ENCODE measurements at places on chromosomes 6 and 20. TPM values are rescaled to one million over a fixed set of nuclear protein-coding genes. Genes with fewer than 3 reads are reported as not detected.

GRCh38 chr6:399785-400534, 8.4 kb downstream of the IRF4 start:
- H3K4me1 ChIP-seq: no peaks in the 10 kb centered on the region
- H3K27me3 ChIP-seq: peaks cover 9% of the 10 kb centered on the region
- no peak for DNase-seq
- H3K27ac ChIP-seq: no peak overlapping the region
- no peaks in the 10 kb centered on the region for H3K36me3 ChIP-seq

DNA sequence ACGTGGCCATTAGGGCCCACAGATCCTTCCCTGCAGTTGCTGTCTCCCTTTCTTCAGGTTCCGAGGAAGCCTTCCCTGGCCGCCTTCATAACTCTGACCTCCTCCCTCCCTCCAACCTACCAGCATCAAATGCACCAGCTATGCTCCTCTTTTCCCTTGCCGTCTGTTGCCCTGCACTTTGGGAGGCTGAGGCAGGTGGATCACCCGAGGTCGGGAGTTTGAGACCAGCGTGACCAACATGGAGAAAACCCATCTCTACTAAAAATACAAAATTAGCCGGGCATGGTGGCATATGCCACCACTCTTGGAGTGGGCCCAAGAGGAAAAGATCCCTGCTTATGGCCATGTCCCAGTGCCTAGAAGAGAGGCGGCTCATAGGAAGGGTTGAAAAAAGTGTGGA, 31.8 kb downstream of the RNASET2 start:
- no peak overlapping the region for H3K27ac ChIP-seq
- no peaks in the 10 kb centered on the region for H3K36me3 ChIP-seq
- no peaks in the 10 kb centered on the region for H3K4me1 ChIP-seq
- no peaks in the 10 kb centered on the region for H3K27me3 ChIP-seq
- no peak for DNase-seq
- no peak overlapping the region for H3K4me3 ChIP-seq

DNA sequence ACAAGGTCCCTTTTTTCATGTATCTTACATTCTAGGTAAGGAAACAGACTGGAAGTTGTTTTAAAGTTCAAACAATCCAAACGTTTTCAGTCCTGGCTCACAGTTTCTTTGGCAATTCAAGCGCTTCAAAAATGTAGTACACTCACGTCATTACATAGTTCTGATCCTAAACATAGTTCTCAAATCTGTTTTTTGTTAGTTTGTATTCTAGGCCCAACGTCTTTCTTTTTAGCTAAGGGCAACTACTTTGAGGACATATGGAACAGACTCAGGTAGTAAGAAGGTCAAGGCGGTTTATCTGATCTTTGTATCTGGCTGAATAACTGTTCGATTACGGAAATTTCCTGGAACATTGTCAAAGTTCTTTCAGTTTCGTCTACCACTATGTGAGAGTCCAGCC, 36.9 kb upstream of the PLCB4 start:
- peaks cover 12% of the 10 kb centered on the region for H3K4me1 ChIP-seq
- H3K4me3 ChIP-seq: no peak overlapping the region
- peak overlapping the region; percentile 75 for H3K27ac ChIP-seq
- no peaks in the 10 kb centered on the region for H3K36me3 ChIP-seq

The MCUR1 gene
- total RNA-seq: 7.4 TPM

- no peaks in the 10 kb centered on the region for H3K36me3 ChIP-seq
- no peaks in the 10 kb centered on the region for H3K27me3 ChIP-seq
- H3K27ac ChIP-seq: no peak overlapping the region
- DNase-seq: peak; percentile 62
- H3K4me1 ChIP-seq: no peaks in the 10 kb centered on the region
Measured at GRCh38 chr6:150734235-150734634, 131.3 kb upstream of the MTHFD1L start.

DNA sequence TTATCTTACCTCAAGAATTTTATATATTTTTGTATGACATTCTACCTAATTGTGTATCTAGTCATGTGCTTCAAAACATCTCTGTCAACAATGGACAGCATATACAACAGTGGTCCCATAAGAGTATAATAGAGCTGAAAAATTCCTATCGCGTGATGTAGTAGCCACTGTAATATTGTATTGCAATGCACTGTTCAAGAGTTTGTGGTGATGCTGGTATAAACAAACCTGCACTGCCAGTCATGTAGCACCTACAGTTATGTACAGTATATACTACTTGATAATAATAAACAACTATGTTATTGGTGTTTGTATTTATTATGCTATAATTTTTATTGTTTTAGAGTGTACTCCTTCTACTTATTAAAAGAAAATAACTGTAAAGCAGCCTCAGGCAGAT, 672.7 kb downstream of the CD109 start:
- peak overlapping the region; percentile 51 for H3K27ac ChIP-seq
- peak; percentile 24 for DNase-seq

- no peak overlapping the region for H3K4me3 ChIP-seq
- DNase-seq: no peak
- no peaks in the 10 kb centered on the region for H3K4me1 ChIP-seq
- H3K27ac ChIP-seq: no peak overlapping the region
- H3K27me3 ChIP-seq: no peaks in the 10 kb centered on the region
Measured at GRCh38 chr20:61324906-61325305, 72.8 kb downstream of the CDH4 start.

The RIPOR2 gene
- 0.51 TPM for total RNA-seq

- H3K27me3 ChIP-seq: no peaks in the 10 kb centered on the region
- H3K4me3 ChIP-seq: no peak overlapping the region
- no peak overlapping the region for H3K27ac ChIP-seq
- H3K4me1 ChIP-seq: no peaks in the 10 kb centered on the region
- H3K36me3 ChIP-seq: no peaks in the 10 kb centered on the region
Measured at GRCh38 chr6:125066964-125067363, 86.6 kb upstream of the TPD52L1 start.

DNA sequence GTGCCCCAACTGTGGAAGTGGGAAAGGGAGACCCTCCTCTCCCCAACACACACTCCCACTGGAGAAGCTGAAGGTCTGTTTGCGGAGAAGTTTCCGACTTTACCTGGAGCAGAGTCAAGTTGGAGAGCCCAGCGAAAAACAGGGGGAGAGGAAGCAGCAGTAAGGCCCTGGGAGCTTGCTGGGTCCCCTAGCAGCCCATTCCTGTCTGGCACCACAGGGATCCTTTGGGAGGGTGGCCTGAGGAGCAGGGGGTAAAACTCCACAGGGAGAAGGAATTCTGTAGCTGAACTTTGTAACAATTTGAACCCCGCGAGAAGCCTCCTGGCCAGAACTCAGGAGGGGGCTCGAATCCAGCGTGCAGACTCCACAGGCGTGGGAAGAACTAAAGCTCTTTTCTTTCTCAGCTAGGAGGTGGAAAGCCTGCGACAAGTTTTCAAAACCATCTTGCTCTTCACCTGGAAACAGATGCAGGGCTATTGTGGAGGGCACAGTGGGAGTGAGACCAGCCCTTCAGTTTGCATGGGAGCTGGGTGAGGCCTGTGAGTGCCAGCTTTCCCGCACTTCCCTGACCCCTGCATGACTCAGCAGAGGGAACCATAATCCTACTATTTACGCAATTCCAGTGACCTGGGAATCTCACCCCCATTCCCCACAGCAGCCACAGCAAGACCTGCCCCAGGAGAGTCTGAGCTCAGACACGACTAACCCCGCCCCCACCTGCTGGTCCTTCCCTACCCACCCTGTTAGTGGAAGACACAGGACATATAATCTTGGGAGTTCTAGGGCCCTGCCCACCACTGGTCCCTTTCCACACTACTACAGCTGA, 25.8 kb downstream of the SERPINB9 start:
- DNase-seq: peak; percentile 35
- no peak overlapping the region for H3K4me3 ChIP-seq
- H3K27ac ChIP-seq: peak overlapping the region; percentile 27
- H3K27me3 ChIP-seq: peaks cover 2% of the 10 kb centered on the region
- H3K4me1 ChIP-seq: peaks cover 11% of the 10 kb centered on the region

GRCh38 chr6:7523922-7524321, 17.5 kb upstream of the DSP start:
- H3K4me1 ChIP-seq: no peaks in the 10 kb centered on the region
- H3K27ac ChIP-seq: no peak overlapping the region
- DNase-seq: no peak
- no peaks in the 10 kb centered on the region for H3K27me3 ChIP-seq
- H3K36me3 ChIP-seq: no peaks in the 10 kb centered on the region

The CNR1 gene
- total RNA-seq: not detected

- H3K27ac ChIP-seq: no peak overlapping the region
- no peaks in the 10 kb centered on the region for H3K4me1 ChIP-seq
- peaks cover 41% of the 10 kb centered on the region for H3K36me3 ChIP-seq
- H3K27me3 ChIP-seq: no peaks in the 10 kb centered on the region
Measured at GRCh38 chr20:64030371-64031134, 5.4 kb upstream of the C20orf204 start.

GRCh38 chr6:122730775-122731386, 48.6 kb upstream of the FABP7 start:
- no peaks in the 10 kb centered on the region for H3K4me1 ChIP-seq
- no peaks in the 10 kb centered on the region for H3K27me3 ChIP-seq
- no peak overlapping the region for H3K27ac ChIP-seq
- H3K4me3 ChIP-seq: no peak overlapping the region
- peak; percentile 67 for DNase-seq
- no peaks in the 10 kb centered on the region for H3K36me3 ChIP-seq

- H3K4me3 ChIP-seq: no peak overlapping the region
- H3K36me3 ChIP-seq: no peaks in the 10 kb centered on the region
Measured at GRCh38 chr6:44898296-44898930, 429.7 kb upstream of the RUNX2 start.

DNA sequence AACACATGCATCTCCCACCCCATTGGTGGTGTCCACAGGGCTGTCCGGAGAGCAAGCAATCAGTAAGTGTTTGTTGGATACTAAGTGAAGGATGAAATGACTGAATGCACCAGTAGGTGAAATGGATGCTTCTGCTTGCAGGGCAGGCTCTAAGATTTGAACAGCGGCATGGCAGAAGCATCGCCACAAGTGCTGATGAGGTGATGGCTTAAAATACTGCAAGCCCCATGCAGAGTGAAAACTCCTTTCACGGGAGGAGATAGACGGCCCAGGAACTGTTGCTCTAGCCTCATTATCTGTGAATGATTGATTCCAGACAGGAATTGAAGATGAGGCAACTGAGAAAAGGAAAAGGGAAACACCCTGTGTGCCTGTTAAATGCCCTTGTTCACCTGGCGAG, 158.9 kb downstream of the LY86 start:
- DNase-seq: no peak
- no peak overlapping the region for H3K27ac ChIP-seq
- H3K36me3 ChIP-seq: no peaks in the 10 kb centered on the region
- no peaks in the 10 kb centered on the region for H3K27me3 ChIP-seq

The RBBP9 gene
- 14.4 TPM for total RNA-seq

GRCh38 chr6:37366910-37367309, 13.1 kb downstream of the RNF8 start:
- DNase-seq: no peak
- no peak overlapping the region for H3K27ac ChIP-seq
- H3K4me3 ChIP-seq: no peak overlapping the region
- H3K4me1 ChIP-seq: no peaks in the 10 kb centered on the region

- no peak overlapping the region for H3K27ac ChIP-seq
- no peaks in the 10 kb centered on the region for H3K4me1 ChIP-seq
- peaks cover 7% of the 10 kb centered on the region for H3K27me3 ChIP-seq
- H3K4me3 ChIP-seq: no peak overlapping the region
- DNase-seq: peak; percentile 43
- no peaks in the 10 kb centered on the region for H3K36me3 ChIP-seq
Measured at GRCh38 chr20:32636283-32636682, 37.5 kb downstream of the C20orf203 start.

The DAAM2 gene
- total RNA-seq: 25.9 TPM

DNA sequence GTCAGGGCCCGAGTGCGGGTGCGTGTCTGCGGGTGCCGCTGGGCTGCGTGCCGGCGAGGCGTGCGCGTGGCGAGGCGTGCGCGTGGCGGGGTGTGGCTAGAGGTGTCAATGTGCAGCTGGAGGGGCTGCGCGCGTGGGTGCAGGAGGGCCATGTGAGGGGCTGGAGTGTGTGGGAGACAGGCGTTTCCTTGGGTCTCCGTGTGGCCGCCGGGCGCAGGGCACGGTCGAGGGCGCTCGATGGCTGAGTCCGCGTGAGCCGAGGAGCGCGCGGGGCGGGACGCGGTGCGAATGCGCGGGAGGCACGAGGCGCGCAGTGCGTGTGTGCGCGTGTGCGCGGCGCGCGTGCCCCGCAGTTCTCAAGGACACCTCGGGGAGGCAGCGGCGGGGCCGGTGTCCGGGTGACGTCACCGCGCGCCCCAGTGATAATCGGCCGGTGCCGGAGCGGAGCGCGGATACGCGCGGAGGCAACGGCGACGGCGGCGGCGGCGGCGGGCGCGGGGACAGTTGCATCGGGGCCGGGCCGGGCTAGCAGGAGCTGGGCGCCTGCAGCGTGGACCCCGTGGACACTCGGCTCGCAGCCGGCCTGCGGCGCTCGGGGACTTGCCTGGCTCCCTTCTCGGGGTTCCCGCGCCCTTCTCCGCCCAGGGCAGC, 38.7 kb downstream of the YTHDF1 start:
- H3K27me3 ChIP-seq: peaks cover 54% of the 10 kb centered on the region
- no peaks in the 10 kb centered on the region for H3K36me3 ChIP-seq
- H3K27ac ChIP-seq: no peak overlapping the region
- no peaks in the 10 kb centered on the region for H3K4me1 ChIP-seq
- DNase-seq: no peak

DNA sequence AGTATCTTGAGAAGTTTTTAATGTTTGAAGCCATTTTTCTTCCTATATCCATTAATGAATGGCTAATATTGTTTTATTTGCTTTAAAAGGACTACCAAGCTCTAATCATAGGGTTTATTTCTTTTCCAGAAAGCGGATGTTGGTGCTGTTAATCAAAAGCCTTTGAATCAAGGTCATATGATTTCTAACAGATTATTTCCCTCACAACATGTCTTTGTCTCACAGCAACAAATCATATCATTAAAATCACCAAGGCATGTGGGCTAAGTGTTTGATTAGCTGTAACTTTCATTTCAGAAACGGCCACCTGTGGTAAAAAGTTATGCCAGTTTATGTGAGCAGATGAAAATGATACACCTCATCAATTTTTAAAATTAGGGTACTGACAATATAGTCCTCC, 21.7 kb downstream of the TRAF3IP2 start:
- DNase-seq: no peak
- peaks cover 13% of the 10 kb centered on the region for H3K4me1 ChIP-seq
- peaks cover 5% of the 10 kb centered on the region for H3K36me3 ChIP-seq

DNA sequence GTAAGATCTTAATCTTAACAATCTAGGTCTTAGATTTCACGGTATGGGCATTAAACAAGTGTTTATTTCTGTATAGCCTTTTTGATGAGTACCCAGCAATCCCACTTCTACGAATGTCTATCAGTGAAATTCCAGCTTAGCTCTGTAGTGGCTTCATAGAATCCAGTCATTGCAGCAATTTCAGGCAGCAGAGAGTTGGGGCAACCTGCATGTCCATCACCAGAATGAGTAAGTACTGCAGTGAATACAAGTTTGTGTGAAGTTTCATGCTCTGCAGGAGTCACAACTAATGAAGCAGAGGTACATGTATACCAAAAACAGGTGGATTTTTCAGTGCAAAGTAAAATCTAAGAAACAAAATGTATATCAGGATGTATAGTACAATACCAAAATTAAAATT, 151.7 kb downstream of the OR2B2 start:
- H3K36me3 ChIP-seq: no peaks in the 10 kb centered on the region
- no peaks in the 10 kb centered on the region for H3K4me1 ChIP-seq

The AHI1 gene
- 22.8 TPM for total RNA-seq
